ENCODE measurements at places on chromosomes 4 and X.

- no peak for DNase-seq
These were observed 59.5 kb upstream of the TADA2B start for GRCh38 chr4:6983544-6984142.

DNA sequence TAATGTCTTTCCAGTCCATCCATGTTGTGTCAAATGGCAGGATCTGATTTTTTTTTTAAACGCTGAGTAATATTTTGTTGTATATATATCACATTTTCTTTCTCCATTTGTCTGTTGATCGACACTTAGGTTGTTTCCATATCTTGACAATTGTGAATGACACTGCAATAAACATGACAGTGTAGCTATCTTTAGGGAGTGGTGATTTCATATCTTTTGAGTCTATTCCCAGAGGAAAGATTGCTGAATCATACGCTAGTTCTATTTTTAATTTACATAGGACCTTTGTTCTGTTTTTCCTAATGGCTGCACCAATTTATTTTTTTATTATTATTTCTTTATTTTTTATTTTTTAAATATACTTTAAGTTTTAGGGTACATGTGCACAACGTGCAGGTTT lies 470.7 kb downstream of the CCSER1 start:
- no peak for DNase-seq

- no peak for DNase-seq
These were observed 17.0 kb downstream of the ADGRA3 start for GRCh38 chr4:22498866-22499265.

DNA sequence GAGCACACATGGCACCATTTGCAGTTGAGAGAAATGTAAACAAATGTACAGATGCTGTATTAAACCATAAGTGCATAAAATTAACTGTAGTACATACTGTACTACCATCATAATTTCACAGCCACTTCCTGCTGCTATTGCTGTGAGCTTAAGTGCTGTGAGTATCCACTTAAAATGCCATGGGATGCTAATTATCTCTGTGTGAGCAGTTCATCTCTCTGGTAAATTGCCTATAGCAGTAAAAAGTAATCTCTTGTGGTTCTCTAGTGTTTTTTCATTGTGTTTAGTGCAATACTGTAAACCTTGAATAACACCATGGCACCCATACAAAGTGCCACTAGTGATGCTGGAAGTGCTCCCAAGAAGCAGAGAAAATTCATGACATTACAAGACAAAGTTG lies 9.9 kb upstream of the SCOC start:
- no peak for DNase-seq

DNA sequence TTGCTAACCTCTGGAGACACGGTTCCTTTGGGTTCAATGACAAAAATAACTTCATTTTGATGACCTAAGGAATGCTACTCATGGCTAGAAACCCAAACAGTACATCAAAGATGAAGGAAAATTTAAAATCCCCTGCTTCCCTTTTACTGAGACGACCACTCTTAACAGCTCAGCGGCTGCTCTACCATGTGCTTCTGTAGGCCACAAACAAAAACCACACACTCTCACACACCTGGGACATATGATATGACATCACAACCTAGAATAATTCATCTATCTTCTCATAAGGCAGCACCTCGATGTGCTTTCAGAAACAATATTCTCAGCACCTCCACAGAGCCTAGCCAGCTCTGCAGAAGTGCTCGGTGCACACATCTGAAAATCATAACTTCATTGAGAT lies 34.7 kb downstream of the ABLIM2 start:
- DNase-seq = no peak

GRCh38 chr4:85393201-85393600 lies 81.7 kb upstream of the ARHGAP24 start:
- DNase-seq = no peak

GRCh38 chr4:70589785-70590184 lies 2.3 kb upstream of the AMBN start:
- no peak for DNase-seq

All from NCI-H1694 (cell line).